Hepatocyte (in vitro differentiated cells): ENCODE measurements at places on chromosomes 1 and 21.

- peak; percentile 78 for DNase-seq
Measured at GRCh38 chr1:42962641-42963377, 4.1 kb upstream of the SLC2A1 start.

GRCh38 chr1:63794939-63795378, 21.1 kb downstream of the ROR1 start:
- no peak for DNase-seq

DNA sequence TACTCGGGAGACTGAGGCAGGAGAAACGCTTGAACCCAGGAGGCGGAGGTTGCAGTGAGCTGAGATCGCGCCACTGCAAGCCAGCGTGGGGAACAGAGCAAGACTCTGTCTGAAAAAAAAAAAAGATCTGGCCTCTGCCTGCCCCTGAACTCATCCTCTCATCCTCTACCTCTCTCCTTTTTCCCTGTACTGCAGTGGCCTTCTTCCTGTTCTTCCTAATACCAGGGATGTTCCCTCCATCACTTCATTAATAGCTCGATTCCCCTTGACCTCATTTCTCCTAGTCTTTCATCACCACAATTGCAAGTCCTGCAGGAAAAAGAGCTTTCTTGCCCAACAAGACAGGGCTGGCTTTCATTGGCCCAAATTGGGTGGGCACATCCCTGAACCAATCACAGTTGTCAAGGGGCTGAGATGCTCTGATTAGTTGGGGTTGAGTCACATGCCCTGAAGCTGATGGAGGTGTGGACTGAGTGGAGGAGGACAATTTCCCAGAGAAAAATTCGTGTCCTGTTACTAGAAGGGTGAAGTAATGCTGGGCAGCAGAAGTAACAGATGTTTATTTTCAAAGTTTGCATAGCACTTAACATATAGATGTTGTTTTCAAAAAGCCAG, 86.8 kb upstream of the PUM1 start:
- DNase-seq, result peak; percentile 61

DNA sequence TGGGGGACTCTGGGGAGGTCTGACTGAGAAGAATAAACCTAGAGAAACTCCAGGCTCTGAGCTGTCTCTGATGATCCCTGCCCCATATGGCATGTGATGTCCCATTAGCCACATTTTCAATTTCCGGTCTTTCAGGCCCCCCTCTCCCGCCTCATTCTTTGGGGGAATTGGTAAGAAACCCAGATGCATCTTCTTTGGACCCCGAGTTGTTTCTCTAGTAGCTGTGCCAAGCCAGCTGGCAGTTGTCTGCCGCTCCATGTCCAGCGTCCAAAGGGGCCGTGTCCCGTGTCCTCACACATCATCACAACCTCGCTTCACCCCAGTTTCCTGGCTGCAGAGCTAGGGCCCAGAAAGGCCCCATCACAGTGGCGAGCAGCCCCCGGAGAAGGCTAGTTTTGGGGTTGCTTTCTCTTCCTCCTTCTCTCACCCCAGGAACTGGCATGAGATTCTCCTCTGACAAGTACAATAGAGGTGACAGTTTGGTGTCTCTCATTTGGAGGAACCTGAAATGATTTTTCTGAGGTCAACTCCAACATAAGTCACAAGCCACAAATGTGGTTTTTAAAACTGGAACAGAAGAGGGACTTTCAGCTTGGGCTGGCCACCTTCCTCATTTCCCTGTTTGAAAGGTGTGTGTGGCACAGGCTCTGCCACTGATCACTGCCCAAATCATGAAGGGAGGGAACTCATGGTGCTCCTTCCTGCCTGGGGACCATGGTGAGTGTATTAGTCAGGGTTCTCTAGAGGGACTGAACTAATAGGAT, 6.4 kb upstream of the GPR157 start:
- no peak for DNase-seq

DNA sequence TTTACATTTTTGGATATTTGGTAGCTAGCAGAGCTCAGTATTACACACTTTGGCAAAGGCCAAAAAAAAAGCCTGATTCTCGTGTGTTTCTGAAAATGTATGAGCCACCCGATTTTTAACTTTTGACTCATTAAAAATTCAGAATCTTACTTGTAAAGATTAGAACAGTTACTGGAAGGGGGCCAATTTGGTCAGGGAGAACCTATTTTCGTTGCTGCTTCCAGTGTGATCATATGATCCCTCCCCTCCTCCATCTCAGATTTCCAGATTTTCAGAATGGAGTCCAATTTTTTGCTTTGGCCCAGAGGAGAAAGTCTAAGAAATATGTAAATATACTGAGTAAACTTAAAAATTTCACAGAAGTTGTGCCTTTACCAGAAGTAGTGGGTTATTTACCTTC, 3.2 kb upstream of the OR2AK2 start:
- no peak for DNase-seq

- no peak for DNase-seq
Measured at GRCh38 chr1:194298007-194298598, 1111.7 kb upstream of the B3GALT2 start.

GRCh38 chr1:214066190-214066589, 78.4 kb downstream of the PROX1 start:
- no peak for DNase-seq

DNA sequence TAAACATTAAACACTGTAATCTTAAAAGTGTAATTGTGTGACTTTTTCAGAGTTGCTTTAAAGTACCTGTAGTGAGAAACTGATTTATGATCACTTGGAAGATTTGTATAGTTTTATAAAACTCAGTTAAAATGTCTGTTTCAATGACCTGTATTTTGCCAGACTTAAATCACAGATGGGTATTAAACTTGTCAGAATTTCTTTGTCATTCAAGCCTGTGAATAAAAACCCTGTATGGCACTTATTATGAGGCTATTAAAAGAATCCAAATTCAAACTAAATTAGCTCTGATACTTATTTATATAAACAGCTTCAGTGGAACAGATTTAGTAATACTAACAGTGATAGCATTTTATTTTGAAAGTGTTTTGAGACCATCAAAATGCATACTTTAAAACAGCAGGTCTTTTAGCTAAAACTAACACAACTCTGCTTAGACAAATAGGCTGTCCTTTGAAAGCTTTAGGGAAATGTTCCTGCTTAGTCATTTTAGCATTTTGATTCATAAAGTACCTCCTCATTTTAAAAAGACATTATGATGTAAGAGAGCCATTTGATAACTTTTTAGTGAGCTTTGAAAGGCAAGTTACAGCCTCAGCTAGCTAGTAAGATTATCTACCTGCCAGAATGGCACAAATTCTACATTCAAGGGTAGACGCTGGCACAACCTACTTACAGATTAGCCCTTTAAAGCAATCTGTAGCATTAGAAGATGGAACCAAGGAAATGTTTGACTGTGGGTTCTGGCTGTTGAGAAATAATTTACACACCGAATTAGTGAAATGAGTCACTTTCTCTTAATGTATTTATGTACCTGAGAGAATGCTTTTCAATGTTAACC, 9.4 kb downstream of the SOD1 start:
- no peak for DNase-seq

DNA sequence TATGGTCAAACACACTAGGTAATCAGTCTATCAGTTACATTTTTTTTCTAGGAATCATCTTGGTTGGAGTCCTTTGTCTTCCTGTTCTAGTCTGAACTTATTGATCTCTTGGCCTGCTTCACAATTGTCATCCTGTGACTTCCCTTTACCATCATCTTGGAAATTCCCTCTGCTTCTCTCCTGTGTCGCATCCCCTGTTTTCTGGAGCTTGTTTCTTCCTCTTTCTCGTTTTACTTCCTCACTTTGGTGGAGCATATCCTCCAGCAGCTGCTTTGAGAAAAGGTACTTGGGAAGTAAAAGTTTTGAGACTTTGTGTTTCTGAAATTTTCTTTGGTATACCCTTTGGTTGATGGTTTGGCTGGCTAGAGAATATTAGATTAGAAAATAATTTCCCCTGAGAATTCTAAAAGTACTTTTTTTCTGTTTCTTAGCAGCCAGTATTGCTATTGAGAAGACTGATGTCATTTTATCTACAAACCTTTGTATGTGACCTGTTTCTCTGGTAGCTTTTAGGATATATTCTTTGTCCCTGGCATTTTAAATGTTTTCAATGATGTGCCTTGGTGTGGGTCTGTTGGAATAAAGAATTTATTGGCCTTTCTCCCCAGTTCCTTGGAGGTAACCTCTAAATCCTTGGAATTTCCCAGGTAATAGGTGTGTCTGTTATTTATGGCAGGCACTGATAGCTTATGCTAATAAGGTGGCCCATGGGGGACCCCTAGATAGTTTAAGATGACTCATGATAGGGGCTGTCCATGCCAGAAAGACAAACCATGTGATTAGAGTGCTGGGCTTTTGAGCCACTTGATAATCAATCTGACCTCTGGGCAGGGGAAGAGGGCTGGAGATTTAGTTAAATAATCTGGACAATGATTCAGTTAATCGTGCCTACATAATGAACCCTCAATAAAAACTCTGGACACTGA, 6.1 kb upstream of the MYCL start:
- no peak for DNase-seq

DNA sequence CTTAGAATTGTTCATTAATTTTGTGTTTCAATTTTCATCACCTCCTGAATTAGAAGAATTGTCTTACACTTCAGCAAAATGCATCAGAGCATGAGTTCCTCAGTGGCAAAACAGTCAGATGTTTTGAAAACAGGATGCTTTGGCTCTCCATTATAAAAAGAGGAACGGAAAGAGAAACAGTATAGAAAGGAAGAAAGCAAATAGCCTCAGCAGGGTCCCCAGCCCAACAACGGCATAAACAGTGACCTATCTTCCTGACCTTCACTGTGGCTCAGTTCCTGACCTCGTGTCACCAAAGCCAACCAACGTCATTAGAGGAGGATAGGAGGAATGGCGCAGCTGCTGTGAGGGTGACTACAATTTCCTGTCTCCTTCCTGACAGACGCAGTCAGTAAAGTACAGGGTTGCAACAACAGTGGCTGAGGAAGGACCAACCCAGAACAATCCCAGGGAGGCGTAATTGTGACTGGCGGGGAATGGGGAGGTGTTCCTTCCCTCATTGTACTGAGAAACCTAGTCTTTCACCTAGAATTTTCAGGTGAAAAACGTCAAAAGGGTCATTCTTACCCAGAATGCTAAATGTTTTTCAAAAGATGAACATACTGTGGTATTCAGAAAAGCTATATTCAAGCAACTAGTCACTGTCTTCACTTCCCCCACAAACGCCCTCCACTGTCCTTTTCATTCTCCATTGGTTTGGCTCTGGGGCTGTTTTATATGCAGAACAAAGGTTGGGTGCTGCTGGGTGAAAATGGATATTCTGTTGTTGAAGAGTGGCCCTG, 197.9 kb upstream of the SGIP1 start:
- no peak for DNase-seq

GRCh38 chr1:160371346-160371631, 4.4 kb downstream of the NHLH1 start:
- DNase-seq, result no peak

DNA sequence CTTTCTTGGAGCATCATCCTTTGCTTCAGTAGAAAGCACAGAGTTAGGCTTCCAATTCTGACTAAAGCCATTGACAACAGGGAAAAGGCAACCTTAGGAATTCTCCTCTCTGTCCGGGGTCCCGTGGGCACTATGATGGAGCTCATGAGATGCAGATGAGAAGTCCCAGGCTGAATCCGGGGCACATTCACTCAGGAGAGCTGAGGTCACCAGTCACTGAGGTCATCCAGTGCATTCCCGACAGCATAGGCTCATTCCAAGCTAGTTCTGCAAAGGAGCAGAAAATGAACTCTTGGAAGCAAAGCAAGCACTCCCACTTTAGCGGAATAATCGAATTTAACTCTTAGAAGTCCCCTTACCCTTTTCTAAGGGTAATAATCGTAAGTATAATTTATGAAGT, 6.8 kb downstream of the CR1 start:
- no peak for DNase-seq

- DNase-seq, result no peak
Measured at GRCh38 chr1:215833941-215834729, 267.0 kb downstream of the KCTD3 start.

GRCh38 chr1:33692206-33693188, 171.4 kb upstream of the HMGB4 start:
- DNase-seq, result no peak

DNA sequence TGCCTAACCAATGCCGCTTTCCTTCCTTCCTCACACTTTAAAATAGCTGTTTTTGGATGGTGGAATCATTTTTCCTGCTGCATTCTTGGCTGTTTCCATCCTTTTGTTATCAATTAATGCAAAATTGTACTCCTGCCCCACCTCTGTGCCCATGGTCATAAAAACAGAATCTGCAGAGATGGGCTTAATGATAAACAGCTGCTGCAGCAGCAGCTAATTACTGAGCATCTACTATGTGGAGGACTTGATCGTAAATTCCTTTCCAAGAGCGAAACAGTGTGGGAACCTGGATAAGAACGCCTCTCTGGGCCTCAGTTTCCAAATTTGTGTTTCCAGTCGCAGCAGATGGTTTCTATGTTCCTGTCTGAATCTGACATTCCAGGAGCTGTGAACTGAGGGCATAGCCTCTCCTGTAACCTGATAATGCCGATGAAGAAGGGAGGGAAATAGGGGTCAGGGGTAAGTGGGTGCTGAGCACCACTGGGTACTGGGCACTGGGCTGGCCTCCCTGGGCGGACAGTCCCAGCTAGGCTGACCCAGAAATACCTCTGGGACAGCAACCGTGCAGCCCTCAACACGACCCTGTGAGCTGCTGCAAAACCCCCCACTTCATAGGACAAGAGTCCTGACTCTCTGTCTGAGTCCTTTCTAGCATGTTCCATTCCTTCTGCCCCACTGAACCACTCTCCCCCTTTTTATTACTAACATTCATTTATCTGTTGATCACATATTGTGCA, 121.7 kb downstream of the DMRTB1 start:
- DNase-seq, result no peak

- DNase-seq, result no peak
Measured at GRCh38 chr1:14297356-14297755, 301.1 kb upstream of the KAZN start.

GRCh38 chr1:109929170-109929569, 18.5 kb downstream of the CSF1 start:
- no peak for DNase-seq

- DNase-seq, result no peak
Measured at GRCh38 chr1:14282707-14283106, 315.8 kb upstream of the KAZN start.

GRCh38 chr1:245074232-245074747, 80.5 kb upstream of the KIF26B start:
- DNase-seq, result peak; percentile 30

GRCh38 chr1:154784924-154785531, 85.1 kb downstream of the KCNN3 start:
- DNase-seq, result no peak

- DNase-seq, result no peak
Measured at GRCh38 chr1:27690183-27690582, 18.2 kb upstream of the IFI6 start.

DNA sequence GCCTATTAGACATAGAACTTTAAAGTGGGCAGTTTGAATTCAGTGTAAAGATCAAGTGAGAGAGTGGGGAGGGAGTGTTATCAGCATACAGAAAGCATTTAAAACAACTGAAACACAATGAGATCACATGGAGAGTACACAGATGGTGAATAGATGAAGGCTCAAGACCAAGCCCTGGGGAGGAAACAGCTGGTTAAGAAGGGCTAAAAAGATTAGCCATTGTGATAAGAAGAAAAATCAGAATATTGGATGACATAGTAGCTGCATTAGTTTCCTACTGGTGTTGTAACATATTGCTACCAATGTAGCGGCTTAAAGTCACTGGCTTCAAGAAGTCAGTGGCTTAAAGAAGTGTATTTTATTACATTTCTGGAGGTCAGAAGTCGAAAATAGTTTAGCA, 443.4 kb upstream of the RGS18 start:
- DNase-seq, result no peak
